CMK (cell line): ENCODE measurements at places on chromosomes 7 and 10.

GRCh38 chr7:19916046-19916445 lies 142.6 kb upstream of the TMEM196 start:
- DNase-seq: no peak

DNA sequence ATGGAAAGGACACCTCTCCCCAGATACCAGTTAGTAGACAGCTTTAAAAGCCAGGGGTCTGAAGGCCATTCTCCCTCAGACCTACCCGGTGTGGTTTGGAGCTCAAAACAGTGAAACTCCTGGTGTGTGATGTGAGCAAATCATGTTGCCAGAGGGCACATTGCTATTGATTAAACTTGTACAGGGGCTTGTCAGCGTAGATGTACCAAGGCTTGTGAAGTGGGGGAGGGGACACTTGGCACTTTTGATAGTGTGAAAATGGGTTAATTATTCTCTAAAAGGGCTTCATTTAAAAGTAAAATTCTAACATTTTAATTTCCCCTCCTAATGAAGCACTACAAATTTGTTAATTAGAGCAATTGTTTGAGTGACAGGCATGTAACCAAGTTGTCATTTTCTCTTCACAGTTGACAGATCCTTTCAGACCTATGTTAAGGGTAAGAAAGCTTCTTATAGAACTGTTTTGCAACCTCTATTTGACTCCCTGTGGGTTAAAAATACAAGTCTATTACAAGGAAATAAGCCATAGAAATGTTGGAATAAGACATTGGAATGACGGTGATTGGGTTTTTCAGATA lies 356.9 kb upstream of the GALNT17 start:
- no peak for DNase-seq

GRCh38 chr7:155729847-155730246 lies 82.4 kb downstream of the SHH start:
- no peak for DNase-seq

DNA sequence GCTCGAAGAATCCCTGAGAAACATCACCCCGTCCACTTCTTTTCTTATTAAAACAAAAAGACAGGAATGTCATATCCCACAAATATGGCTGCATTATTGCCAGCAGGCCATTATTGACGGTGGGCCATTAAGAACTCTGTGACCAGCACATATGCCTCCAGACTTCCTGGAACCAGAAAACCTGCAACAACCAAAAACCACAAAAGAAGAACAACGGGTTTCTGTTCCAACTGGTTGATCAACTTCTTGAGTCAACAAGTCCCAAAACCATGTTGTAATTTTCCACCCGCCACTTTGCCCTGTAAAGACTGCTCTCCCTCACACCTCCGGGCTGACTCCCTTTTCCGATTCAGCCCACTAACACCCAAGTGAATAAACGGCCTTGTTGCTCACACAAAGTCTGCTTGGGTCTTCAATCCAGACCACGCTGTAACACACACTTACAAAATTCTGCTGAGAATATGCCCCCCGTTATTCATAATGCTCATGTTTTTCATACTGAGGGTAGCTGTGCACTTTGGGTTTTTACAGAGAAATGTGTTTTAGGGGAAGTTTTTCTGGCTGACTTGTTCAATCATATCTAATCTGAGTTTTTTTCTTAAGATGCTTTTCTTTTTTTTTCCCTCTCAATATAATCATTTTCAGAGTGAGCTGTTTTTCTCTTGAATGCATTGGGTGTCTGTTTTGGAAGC lies 20.7 kb downstream of the ZNF107 start:
- no peak for DNase-seq
